ENCODE measurements at places on chromosomes 7 and 10.

DNA sequence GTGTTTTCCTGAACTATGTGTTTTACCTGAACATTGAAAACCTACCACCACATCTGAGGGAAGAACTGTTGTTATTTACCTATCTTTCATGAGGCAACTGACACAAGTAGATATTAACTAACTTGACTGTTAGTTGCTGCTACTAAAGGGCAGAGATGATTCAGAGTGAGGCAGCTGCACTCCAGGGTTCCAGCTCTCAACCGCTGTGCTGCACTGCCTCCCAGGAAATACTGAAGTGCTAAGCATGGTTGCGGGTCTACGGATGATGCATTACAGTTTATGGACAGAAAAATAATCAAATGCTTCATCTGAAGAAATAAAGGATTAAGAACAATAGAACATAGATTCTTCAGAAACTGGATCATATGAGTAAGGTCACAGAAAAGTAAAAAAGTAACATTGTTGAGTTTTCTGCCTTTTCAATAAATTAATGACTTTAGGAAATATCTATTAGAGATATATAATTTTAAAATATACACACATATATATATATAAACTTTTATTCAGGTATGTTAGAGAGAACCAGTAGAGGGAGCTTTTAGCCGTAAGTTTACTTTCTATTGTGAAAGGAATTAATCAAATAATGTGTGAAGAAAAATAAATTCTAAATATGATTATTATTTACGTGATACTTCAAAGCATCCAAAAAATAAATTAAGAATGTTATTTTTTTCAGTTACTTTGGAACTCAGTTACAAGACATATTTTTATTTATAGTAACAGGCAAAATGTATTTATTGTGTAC, 620.0 kb downstream of the CNTNAP2 start:
- no peak for DNase-seq

GRCh38 chr10:73981812-73982211, 16.1 kb upstream of the VCL start:
- DNase-seq = no peak

DNA sequence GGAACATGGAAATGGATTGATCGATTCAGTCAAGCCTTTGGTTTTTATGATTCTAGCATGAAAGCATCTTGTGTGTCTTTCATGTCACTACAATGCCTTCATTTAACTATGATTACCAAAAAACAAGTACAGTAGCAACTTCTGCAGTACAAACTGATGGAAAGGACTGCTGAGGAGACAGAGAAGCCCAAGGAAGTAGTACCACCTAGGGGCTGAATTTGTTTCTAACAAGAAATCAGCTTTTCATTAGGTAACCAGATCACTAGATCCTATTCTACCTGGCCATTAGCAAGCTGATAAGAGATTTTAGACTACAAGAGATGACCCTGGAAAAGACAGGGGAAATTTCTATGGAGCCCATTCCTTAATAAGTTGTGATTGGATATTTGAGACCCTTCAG, 3.2 kb upstream of the IFIT1 start:
- no peak for DNase-seq

DNA sequence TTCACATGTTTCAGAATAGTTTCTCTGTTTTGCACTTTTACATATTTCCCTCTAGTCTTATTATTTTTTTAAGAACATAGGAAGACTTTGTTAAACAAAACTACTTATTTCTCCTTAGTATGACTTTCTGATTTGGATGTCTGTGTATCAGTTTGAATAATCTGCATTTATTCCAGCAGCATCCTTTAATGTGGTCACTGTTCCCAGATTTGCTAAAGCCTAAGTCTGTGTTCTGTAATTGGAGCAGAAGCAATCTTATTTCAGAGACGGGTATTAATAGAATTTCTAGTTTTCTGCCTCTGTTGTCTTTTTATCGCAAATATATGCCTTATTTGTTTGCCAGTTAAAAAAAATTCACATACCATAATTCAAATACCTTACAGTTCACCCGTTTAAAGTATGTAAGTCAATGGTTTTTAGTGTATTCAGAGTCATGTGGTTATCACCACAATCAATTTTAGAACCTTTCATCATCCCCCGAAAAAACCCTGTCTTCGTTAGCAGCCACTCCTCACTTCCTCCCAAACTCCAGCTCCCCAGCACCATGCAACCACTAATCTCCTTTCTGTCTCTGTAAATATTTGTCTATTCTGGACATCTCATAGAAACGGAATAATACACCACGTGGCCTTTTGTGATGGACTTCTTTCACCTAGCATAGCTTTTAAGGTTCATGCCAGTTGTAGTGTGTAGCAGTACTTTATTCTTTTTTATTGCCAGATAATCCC, 58.7 kb downstream of the INPP5F start:
- no peak for DNase-seq

GRCh38 chr7:80900583-80901576, 18.0 kb downstream of the SEMA3C start:
- DNase-seq = no peak

GRCh38 chr10:102641402-102641801, 2.9 kb upstream of the TRIM8 start:
- no peak for DNase-seq

DNA sequence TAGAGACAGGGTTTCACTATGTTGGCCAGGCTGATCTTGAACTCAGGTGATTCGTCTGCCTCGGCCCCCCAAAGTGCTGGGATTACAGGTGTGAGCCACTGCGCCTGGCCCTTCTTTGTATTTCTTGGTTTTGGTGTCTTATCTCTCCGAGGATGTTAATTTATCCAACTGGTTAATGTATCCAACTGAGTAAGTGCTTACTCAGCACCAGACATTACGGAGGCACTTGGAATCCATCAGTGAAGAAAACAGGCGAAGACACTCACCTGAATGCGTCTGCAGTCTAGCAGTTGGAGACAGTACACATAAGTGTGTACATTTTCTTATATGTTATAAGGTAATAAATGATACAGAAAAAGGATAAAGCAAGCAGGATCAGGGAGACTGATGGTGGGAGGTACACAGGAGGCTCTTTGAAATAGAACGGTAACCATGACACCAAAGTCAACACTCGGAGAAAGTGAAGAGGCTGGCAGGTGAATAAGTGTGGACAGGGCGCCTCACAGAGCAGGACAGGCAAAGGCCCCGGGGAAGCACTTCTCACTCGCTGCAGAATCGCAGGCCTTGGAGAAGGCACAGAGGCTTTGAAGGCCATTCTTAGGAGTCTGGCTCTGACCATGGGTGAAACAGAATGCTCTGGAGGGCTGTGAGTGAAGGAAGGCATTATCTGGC, 73.1 kb downstream of the LANCL2 start:
- no peak for DNase-seq

Data from activated CD4-positive, alpha-beta T cell treated with anti-CD3 and anti-CD28 coated beads for 24 hours (primary cell).